ENCODE measurements at places on chromosomes 6 and 20. TPM values are rescaled to one million over a fixed set of nuclear protein-coding genes. Genes with fewer than 3 reads are reported as not detected.

Gene CBLN4
- total RNA-seq = not detected

Gene PIGU
- total RNA-seq = 5.6 TPM

Gene FKBP1C
- 0.23 TPM for total RNA-seq

Gene JPH2
- total RNA-seq = 1.1 TPM

Gene VSTM2L
- 2.9 TPM for total RNA-seq

Gene LY6G5C
- total RNA-seq = not detected

Gene GNAS-AS1
- total RNA-seq = 1.1 TPM

Gene LTV1
- total RNA-seq = 11.8 TPM

Measured in smooth muscle cell of the coronary artery (primary cell).